ENCODE measurements at places on chromosomes 1 and 21. TPM values are rescaled to one million over a fixed set of nuclear protein-coding genes. Genes with fewer than 3 reads are reported as not detected.

GRCh38 chr1:241998412-241998921 lies 431 bp downstream of the MAP1LC3C start:
- H3K27me3 ChIP-seq = no peaks in the 10 kb centered on the region
- H3K4me1 ChIP-seq = no peaks in the 10 kb centered on the region
- DNase-seq = peak; percentile 88
- H3K27ac ChIP-seq = peak overlapping the region; percentile 8
- H3K4me3 ChIP-seq = peak overlapping the region; percentile 46

The TMPRSS15 gene
- total RNA-seq = not detected

DNA sequence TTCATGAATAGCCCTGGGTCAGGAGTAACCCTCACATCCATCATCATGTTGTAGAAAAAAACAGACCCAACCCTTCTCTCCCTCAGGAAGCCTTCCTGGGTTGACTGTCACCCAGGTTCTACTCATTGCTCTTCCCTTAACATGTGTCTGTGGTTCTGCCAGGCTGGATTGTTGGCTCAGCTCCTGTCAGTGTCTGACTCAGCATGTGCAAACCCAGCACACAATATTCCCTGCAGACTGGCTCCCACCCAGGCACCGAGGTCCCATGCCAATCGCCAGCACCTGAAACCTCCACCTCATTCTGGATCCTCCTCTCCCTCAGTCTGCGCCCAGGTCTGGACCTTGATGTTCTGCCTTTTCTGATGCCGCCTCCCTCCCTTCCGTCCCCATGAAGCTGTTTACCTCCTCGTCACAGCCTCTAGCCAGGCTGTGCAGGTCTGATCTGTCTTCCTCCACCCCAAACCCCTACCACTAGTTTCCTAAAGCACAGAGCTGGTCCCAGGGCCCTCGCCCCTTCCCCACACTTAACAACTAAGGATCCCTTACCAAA lies 4.3 kb upstream of the S100A8 start:
- no peak for DNase-seq
- H3K27me3 ChIP-seq = peaks cover 6% of the 10 kb centered on the region
- no peaks in the 10 kb centered on the region for H3K36me3 ChIP-seq
- H3K27ac ChIP-seq = no peak overlapping the region
- H3K4me1 ChIP-seq = no peaks in the 10 kb centered on the region

The PTCH2 gene
- total RNA-seq = 0.50 TPM

DNA sequence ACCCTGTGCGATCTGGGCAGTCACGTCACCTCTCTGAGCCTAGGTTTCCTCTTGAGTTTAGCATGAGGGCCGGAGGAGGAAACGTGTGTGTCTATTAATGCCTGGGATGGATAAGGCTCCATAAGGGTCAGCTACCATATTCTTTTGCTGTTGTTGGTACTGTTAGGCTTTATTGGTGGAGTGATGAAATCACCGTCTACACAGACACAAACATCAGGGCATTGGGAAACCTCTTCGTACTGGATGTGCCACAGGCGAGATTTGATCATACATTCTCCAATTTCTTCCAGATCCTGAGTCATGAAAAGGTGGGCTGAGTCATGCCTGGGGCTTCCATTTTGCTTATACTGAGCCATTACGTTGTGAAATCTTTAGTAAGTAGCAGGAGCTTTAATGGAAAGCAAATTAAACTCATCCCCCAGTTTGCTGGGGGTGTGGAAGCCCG lies 24.9 kb upstream of the GRHL3 start:
- peak; percentile 99 for DNase-seq
- H3K4me1 ChIP-seq = peaks cover 10% of the 10 kb centered on the region
- no peaks in the 10 kb centered on the region for H3K36me3 ChIP-seq
- H3K27ac ChIP-seq = peak overlapping the region; percentile 83
- peaks cover 8% of the 10 kb centered on the region for H3K27me3 ChIP-seq
- no peak overlapping the region for H3K4me3 ChIP-seq
